ENCODE measurements at places on chromosomes 2 and 18.

DNA sequence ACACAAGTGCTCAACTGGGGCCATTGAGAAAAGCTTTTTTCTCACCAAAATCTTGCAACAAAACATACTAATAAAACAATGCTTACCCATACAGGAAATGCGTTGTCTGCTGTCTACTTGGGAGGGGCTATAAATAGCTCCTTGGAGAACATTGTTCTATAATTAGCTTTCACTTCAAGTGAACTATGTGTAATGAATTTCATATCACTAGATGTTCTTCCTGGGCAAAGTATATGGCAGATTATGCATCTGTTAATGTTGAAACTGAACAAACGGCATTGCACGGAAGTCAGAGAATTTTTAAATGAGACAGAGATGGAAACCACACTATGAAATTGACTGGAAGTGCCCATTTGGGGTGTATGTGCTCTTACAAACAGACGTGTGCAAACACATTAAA, 6.4 kb upstream of the NPAS2 start:
- DNase-seq = no peak

DNA sequence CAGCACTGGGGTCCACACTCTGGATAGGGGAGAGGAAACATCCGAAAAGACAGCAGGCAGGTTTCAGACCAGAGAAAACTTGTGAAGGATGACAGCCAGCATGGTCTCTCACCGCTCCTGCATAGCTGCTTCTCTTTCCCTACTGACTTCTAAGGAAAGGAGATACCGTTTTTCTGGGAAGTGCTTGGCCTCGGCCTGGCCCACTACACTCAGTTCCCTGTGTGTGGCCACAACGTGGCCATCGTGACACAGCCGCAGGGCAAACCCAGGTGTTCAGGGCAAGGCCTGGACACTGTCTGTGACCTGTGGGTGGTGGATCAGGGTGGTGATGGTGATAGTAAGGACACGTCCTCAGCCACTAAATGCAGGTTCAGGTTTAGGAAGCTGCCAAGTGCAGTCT, 34.2 kb upstream of the ACAA2 start:
- DNase-seq = no peak

DNA sequence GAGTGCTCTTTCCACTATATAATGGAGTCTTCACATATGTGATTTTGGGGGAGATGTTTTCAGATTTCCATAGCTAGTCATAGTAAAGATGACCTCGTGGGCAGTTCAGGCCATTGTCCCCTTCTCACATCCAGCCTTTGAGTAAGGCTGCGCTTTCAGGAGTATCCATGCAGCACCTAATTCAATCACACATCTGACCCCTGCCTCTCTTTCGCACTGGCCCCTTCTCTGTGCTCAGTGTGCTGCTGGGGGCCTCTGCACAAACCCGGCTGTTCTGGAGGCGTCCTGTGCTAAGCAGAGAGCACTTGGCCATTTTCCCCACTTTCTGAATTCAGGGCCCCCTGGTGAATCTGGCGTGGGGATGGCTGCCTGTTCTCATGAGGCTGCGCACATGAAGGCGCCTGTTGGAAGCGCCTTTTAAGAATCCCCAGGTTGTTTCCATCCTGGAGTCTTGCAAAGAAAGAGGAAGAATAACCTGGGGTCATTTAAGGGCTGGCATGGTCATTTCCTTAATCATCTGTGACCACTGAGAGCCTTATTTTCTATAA, 96.0 kb upstream of the ALPP start:
- no peak for DNase-seq

DNA sequence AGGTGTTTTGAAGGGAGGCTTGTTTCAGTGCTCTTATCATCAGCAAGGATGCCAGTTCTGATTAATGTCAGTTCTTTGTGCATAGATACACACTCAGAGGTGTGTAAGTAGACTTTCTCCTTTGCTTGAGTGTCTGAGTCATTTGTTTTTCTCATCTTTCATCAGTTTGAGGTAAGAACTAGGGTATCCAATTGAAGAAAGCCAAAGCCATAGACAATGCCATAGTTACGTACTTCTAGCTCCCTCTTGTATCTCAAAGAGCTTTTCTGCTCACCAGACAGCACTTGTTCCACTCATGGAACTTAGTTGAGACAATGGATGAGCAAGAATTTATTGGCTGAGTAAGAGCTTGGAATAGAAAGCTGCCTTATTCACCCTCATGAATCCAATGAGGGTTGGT, 520.1 kb downstream of the PIK3C3 start:
- no peak for DNase-seq

GRCh38 chr2:65261676-65262075, 34.0 kb downstream of the ACTR2 start:
- DNase-seq = no peak

- no peak for DNase-seq
These were observed 1.7 kb downstream of the MYCN start for GRCh38 chr2:15941871-15942710.

DNA sequence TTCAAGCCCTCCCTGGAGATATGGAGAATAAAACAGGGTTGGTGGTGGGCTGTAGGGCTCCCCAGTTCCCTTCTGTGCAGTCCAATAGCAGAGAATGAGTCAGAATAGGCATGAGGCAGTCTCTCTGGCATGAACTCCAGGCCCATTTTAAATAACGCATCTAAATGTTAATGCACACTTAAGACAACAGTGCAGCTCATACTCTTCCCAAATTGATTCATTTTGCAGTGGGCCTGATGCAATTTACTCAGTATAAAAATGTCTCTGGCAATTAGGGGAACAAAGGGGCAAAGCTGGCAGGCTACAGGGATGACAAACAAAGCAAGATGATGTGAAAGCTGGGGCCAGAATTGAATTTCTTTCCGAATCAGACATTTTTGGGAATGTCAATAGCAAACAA, 402.8 kb downstream of the CLIP4 start:
- DNase-seq = no peak

DNA sequence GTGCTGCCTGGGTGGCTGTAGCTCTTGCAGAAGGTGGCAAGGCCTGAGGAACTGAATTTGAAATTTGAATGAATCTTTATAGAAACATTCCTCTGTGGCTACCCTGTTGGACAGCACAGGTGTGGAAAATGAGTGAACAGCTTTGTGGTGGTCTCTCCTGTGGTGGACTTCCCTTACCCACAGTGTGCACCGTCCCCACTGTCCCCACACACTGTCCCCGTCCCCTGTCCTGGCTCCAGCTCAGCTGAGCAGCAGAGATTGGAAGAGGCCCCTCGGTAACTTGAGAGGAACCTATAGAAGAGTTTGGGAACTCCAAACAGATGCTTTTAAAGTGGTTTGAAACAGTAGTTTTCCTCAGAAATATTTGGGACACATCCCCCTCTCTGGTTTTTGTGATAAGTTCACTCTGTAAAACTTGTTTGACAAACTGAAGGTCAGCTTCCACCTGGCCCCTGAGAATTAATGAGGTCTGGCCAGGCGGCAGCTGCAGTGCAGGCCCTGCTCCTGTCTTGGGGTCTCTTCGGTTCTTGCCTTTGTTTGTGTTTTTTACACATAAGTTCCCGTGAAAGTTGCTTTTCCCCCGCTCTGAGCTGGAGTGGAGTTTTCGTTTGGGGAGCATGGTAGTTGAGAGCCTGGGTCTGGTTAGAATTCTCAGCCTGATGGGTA, 63.2 kb downstream of the ASAP2 start:
- DNase-seq = no peak

DNA sequence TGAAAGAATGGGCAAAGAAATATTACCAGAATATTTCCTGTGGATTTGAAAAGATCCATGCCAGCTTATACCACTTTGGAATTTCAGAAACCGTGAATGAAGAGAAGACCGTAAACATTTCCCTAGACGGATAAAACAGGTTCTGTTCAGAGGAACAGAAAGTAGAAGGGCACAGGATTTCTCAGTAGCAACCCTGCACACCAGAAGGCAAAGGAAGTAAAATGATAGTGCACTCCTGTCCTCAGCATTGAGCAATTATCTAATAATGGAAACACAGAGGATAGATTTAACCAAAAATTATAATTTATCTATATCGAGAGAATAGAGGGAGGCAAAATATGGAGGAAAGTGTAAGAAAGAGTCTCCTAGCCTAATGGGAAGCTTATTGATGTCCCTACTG, 87.0 kb upstream of the ITGA6 start:
- DNase-seq = no peak

DNA sequence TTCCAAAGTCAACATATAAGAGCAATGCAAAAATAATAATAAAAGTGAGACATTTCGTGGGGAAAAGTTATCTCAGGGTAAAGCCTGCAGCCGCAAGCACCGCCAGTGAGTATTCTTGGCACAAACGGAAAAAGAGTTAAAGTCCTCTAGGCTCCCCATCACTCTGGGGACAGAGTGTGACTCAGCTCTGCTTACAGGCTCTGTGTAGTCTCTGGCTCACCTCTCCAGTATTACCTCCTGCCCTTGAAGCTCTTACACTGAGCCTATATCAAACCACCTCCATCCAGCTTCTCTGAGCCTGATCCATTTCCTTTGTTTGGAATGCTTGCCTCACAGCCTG, 55.5 kb downstream of the MTHFD2 start:
- no peak for DNase-seq

- no peak for DNase-seq
These were observed 27.6 kb downstream of the NCK2 start for GRCh38 chr2:105772362-105772761.

- DNase-seq = no peak
These were observed 28.8 kb downstream of the PKDCC start for GRCh38 chr2:42076357-42077225.

GRCh38 chr2:36965751-36966369, 476 bp downstream of the STRN start:
- peak; percentile 17 for DNase-seq

DNA sequence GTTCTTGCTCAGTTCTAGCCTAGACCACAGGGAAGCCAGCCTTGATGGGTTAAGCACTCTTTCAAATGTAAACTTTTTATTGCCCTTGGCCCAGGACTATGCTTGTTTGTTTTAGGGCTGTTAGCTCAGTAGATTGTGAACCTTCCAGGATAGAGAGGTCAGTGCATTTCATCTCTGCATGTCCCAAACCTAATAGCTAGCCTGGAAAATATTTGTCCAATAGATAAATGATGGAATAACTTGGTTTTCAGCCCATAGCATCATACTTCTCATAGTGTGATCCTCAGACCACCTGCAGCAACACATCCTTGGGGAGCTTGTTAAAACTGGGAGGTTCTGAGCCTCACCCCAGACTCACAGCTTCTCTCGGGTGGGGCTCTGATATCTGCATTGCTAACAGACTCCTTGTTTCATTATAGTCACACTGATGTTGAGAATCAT, 59.8 kb downstream of the TRIB2 start:
- no peak for DNase-seq

GRCh38 chr2:204913312-204913711, 368.0 kb downstream of the PARD3B start:
- DNase-seq = no peak

- DNase-seq = no peak
These were observed 54.0 kb upstream of the CYP1B1 start for GRCh38 chr2:38129987-38130386.

- no peak for DNase-seq
These were observed 206.8 kb upstream of the FBXO11 start for GRCh38 chr2:48112911-48113680.

GRCh38 chr2:233117351-233117750, 57.2 kb downstream of the INPP5D start:
- DNase-seq = no peak

DNA sequence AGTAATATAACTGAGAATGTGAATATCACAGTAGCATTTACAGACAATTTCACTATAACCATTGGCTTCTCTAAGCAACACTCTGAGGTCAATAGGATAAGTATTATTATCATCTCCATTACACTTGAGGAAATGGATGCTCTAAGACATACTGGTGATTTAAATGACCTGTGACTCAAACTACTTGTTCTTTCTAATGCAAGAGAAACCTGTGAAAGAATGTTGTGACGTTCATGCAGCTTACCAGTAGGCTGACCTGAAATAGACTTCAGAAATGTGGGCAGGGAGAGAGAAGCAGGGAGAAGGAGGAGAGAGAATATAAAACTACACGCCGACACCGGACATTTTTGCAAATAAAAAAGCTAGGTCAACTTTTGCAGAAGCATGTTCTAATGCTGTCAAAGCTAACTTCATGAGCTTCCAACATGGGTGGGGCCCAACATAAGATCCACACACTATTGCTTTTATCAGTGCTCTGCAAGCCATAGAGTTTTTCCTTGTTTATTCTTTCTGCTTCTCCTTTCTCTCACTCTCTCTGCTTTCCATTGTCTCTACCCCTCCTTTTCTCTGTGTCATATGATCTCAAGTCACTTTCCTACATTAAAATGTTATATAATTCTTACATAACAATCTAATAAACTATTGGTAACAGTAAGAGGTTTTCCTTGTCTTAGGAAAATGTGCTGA, 217.6 kb upstream of the FN1 start:
- no peak for DNase-seq

DNA sequence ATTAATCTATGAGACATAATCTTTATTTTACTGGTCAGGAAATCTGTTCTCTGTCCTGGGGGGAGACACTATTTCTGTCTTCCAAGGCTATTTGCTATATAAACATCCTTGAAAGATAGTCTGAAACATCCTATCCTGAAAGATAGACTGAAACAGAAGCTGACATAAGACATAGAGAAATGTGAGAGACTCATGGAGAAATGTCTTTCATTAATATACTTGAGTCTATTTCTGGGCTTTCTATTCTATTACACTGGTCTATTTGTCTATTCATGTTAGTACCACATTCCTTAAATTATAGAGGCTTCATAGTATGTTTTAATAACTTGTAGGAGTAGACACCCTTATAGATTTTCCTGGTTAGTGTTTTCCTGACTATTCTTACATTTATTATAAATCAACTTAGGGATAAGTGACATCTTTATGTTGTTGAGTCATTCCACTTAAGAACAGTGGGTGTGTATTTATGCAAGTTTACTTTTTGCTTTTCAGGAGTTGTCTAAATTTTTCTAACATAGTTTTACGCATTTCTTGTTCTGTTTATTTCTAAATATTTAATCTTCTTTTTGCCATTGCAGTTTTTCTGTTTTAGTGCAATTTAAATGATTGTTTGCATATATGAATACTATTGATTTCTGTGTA, 244.9 kb upstream of the ZSWIM2 start:
- DNase-seq = no peak

- DNase-seq = no peak
These were observed 78.3 kb downstream of the RNF144A start for GRCh38 chr2:6995391-6996097.

DNA sequence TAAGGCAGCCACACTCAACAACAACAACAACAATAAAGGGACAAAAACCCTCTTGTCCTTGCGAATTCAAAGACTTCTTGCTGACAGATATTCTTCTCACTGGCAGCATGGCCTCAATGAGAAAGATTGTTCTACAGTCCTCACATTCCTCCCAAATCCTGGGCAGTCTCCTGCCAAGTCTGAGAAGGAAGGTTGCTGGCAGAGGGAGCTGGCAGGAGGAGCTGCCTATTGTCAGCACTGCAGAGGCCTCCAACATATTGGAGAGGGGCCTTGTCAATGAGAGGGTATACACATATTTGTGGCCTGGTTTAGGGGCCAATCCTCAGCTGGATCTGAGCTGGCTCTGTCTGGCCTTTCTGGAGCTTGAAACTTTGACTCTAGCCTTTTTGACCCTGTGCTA, 63.5 kb downstream of the LAMA3 start:
- no peak for DNase-seq

- no peak for DNase-seq
These were observed 30.0 kb downstream of the IL1R2 start for GRCh38 chr2:102021779-102022178.

GRCh38 chr2:191675807-191676721, 1.9 kb upstream of the NABP1 start:
- peak; percentile 52 for DNase-seq
